ENCODE measurements at places on chromosomes 1 and 21.

GRCh38 chr1:61005614-61006580 lies 76.5 kb upstream of the NFIA start:
- DNase-seq = no peak

GRCh38 chr21:34701726-34702125 lies 32.9 kb downstream of the CLIC6 start:
- DNase-seq = no peak

- no peak for DNase-seq
These were observed 1597.8 kb downstream of the PLA2G4A start for GRCh38 chr1:188426561-188426960.

- peak; percentile 25 for DNase-seq
These were observed 240.1 kb downstream of the DISC1 start for GRCh38 chr1:231866392-231867331.

GRCh38 chr1:38293567-38293966 lies 247.0 kb upstream of the POU3F1 start:
- no peak for DNase-seq

GRCh38 chr1:147545133-147545532 lies 3.8 kb downstream of the BCL9 start:
- peak; percentile 57 for DNase-seq

DNA sequence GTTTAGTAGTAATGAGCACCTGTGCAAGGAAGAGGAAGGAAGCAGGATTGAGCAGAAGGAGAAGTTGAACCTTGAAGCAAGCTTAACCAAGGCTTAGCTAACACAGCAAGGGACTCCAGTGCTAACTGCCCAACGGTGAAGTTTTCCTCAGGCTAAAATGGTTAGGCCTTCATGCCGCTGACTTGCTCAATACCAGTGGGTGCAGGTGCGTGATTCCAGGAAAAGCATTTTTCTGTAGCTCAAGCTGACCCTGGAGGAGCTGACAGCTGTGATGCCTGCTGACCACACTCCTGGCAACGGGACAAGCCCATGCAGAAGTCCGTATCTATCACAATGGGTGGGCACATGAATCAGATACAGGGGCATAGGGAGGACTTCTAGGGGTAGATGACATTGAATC lies 76.5 kb upstream of the FGGY start:
- no peak for DNase-seq

- DNase-seq = no peak
These were observed 51.2 kb upstream of the STUM start for GRCh38 chr1:226497276-226497833.

GRCh38 chr1:115293006-115293405 lies 45.0 kb downstream of the NGF start:
- no peak for DNase-seq

DNA sequence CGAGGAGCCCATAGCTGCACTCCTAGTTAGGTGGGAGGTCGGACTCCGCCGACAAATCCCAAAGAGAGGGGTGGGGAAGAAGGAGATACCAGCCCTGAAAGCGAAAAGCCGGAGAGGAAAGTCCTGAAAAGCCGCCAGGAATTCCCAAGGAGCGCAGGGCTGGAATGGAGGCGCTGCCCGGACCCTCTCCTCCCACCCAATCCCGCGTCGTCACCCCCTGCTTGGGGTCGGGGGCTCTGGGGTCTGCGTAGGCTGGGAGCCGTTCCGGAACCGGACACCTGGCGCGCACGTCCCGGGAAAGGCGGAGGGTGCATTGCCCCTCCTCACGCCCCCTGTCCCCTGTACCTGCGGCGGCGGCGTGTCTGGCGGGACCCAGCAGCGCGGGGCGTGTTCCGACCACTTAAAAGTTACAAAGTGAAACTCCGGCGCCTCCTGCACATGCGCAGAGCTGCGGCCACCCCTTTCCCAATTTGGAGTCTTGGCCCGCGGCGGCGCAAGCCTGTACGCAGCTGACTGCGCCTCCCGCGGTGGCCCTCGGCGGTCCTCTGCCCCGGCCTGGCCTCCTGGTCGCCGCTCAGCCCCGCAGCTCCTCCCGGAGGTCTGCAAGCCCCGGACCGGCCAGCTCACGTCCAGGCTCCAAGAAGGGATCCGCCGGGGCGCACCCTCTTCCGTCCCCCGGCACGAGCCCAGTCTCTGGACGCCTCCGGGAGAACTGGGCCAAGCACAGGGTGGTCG lies at the start of gene TMEM63A:
TMEM63A (minus strand) TSS at position 422 of the 735 bp plus-strand sequence. CDS start 4,800 bp downstream, outside the sequence.
- DNase-seq = peak; percentile 80

DNA sequence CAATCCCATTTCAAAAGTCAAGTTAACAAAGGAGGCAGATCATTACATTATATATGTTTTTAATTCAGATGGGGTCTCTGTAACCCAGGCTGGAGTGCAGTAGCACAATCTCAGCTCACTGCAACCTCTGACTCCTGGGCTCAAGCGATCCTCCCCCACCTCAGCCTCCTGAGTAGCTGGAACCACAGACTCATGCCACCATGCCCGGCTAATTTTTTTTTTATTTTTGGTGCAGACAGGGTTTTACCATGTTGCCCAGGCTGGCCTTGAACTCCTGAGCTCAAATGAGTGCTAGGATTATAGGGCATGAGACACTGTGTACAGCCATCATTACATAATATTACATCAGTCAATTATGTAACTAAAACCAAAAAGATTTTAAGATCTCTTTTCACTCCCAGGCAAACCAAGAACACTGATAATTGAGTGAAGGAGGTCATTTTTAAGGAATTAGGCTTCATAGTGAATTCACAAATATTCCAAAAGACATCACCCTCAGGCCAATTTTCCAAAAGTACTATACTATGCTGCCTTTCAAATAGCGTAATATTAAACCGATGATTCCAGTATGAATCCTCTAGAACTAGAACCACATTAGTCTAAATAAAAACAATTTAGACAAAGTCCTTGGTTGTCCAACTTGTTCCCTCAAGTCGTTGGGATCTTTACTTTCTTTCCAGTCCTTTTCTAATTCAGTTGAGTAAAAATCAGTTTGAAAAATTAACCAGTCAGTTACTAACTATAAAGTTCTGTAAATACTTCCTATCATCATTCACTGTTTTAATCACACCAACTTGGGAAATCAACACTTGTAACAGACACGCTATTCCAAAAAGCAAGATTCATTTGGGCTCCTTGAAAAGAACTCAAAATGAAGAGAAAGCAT lies 16.1 kb downstream of the TOMM20 start:
- no peak for DNase-seq

DNA sequence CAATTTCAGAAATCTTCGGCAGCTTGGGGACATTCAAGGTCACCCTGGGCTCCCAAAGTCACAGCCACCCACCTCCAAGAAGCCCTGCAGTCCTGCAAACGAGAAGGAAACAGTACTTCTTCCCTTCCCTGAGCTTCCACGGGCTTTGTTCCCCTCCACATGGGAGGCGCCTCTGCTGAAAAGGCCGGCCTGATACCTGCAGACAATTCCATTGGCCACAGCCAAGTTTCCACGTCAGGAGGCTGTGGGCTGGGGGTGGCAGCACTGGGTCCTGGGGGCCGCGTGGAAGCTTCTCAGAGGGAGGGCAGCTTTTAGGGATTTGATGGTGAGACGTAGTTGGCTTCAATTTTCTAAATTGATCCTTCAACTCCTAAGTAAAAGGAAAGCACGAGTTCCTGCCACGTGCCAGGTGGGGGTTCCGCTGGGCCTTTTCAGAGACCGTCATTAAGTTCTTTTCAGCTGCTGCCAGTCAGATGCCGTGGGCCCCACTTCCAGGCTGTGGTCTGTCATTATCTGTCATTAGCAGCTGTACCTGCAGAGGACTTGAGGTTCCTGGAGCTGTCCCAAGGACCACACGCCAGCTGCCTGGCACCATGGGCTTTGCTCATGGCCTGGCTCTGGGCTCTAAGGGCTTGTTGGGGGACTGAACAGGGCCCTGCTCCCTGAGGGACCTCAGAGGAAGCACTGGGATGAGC lies 98.7 kb downstream of the CRYAA start:
- no peak for DNase-seq

DNA sequence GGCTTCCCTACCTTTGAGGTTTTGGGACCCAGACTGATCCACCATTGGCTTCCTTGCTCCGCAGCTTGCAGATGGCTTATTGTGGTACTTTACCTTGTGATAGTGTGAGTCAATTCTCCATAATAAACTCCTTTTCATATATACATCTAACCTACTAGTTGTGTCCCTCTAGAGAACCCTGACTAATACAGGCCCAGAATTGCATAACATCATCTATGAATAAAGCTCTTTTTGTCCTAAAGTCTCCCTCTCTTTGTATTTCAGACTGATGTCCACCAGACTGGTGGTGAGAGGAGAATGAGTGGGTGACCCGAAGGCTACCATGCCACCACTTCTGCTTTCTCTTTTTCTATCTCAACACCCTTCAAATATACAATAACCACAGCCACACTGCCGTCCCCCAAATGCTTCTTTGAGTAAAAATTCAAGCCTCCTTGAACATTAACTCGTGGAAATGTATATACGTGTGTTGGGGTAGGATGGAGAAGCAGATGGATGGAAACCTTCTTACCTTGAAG lies 265.7 kb downstream of the PTBP2 start:
- no peak for DNase-seq

DNA sequence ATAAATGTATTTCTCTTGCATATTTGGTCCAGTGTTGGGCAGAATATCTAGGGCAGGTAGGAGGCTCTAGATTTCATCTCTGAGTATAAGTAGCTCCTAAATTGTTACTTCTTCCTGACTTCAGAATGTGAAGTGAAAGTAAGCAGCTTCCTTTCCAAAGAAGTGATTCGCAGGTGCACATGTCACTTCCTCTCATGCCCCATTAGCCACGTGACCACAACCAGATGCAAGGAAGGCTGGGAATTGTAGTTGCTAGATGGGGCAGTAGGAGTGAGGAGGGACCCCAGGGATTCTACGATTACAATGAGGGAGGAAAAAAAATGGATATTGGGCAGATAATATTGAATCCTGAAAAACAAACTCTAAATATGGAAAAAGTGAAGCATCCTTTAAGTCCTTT lies 113.2 kb upstream of the CYYR1 start:
- no peak for DNase-seq

GRCh38 chr1:147625362-147625995 lies 44.8 kb downstream of the ACP6 start:
- DNase-seq = no peak

DNA sequence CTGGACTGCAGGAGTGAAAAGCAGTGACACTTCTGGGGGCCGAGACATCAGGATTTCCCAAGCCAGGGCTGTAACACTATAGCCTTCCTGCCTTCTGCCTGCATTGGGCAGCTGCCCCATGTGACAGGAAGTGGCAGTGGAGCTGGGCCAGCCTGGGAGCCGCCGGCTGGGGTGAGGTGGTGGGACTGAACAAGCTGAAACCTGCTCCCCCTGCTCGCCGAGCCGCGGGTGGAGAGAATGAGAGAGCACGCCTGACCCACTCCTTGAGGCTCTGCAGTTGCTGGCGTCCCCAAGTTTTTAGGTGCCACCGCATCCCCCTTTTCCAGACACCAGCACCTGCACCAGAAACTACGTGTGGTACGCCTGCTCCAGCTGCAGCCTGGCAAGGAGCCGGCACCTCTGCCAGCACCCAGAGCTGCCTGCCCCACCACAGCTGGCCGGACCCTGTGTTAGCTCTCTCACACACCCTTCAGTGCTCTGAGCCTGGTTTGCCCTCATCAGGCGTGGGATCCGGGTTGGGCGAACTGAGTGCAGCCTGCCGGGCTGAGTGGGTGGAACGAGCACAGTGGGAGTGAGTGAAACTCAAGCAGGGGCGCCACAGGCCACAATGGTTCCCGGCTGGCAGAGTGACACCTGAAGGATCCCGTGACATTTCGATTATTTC lies 119.4 kb downstream of the AKT3 start:
- no peak for DNase-seq

- no peak for DNase-seq
These were observed 55.4 kb downstream of the LPGAT1 start for GRCh38 chr1:211775170-211775569.

DNA sequence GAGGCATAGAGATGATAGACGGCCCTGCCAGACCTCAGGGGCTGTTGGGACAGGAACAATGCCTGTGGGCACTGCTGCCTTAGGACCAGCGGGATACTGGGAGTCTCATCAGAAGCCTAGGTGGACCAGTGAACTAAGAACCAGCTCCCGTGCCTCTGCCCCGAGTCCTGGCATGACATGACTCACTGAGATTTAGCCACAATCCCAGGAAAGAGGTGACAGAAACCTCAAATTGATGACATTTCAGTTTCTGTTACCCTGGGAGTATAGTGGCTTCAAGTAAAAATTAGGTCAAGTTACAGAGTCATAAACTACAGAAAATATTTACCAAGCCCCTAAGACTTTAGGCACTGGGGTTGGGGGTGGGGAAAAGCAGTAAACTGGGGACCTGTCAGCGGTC lies 74.6 kb upstream of the GADD45A start:
- no peak for DNase-seq

DNA sequence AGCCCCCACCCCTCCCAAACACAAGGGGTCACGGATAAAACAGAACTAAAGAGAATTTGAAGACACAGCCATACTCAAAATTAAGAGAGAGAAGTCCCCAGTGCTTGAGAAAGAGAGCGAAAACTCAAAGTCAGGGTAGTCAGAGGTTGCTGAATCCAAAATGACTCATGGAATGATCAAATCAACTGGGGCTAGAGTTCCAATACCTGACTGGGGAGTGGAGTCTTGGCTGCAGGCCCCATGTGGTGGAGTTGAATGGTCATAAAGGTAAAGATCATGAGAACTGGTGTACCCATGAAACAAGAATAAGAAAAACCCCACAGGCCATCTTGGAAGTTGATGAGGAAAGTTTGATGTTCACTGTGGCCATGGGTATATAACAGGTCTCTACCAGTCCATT lies 84.5 kb upstream of the LRRN2 start:
- DNase-seq = no peak

- DNase-seq = no peak
These were observed 31.4 kb upstream of the MYOC start for GRCh38 chr1:171683870-171684269.
